ENCODE measurements at places on chromosomes 12 and 14.

GRCh38 chr14:88204221-88204620 is 118.8 kb downstream of the KCNK10 start:
- DNase-seq = no peak

- DNase-seq = no peak
These were observed 1113.6 kb upstream of the SEL1L start for GRCh38 chr14:82647088-82647810.

- no peak for DNase-seq
These were observed 28.9 kb downstream of the ANO6 start for GRCh38 chr12:45244561-45245343.

DNA sequence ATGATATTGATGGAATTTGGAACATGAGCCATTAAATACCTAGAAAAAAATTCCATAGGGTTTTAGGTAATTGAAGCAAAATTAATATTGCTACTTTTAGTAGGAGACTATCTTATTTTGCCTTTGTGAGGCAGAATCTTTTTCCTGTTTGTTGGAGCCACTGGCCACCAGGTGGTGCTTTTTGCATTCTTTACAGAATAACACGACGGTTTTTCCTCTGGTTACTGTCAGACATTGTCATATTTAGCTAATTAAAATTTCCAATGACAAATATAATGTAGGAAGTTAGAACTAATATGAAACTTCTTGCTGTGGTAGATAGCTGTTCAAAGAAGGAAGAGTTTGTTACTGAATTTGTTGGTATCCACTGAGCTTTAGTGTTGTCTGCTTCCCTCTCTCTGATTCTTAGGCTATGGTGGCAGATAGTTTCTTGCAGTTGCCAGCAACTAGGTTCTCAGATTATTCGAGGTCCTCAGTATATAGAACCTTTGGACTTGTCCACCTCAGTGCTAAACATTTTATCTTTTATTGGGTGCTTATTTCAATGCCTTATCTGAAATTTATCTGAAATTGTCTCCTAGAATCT is 25.7 kb downstream of the RAB21 start:
- peak; percentile 2 for DNase-seq

DNA sequence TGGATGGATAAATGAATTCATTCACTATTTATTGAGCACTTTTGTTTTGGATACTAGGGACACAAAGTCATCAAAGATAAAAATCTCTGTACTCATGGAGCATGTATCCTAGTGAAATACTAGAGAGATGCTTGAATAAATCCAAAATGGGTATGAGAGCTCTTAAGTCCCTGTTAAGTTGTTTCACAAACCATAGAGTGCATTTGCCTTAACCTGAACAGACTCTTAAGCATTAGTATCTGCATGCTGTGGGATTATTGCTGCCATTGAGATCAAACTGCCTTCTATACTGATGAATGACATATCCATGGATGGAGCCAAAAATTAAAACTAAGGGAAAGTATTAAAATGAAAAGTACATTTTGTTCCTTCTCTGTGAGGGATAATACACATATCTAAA is 206.5 kb upstream of the KRR1 start:
- no peak for DNase-seq

- no peak for DNase-seq
These were observed 22.0 kb upstream of the WDR89 start for GRCh38 chr14:63663428-63664341.

DNA sequence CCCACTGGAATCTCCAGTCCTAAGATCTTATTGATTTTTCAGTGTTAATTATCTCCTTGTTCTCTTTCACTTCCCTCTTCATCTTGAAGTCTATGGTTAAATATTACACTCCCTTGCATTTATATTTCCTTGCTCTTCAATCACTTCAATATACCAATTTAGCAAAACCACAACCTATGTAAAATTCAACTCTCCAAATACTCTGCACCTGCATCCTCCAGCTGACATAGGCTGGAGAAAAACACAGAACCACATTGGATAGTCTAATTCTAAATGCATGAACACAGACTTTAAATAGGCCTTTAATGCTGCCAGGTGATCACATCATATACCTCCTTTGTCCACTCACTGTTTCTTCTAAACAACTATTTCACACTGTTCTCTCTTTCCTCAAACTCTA is 253.8 kb upstream of the GARIN6 start:
- no peak for DNase-seq

DNA sequence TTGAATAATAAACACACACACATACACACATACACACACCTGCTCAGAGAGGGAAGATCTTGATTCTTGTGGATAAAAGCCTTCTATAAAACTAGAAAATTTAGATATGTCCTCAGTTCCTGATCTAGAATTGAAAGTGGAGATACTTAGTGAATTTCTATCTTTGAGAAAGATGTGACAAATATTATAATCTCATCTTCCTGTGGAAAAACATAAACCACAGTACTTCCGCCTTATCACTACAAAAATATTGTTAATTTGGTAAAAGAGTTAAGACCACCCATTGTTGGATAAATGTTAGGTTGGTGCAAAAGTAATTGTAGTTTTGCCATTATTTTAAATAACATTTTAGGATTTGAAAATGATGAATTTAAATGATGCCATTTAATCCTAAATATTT is at the start of gene KLRK1:
Gene KLRK1, minus strand, starts transcription at position 138 of the 400 bp plus-strand sequence. CDS start 1,231 bp downstream, outside the sequence.
- DNase-seq = no peak
